Stimulated activated CD4-positive, alpha-beta T cell treated with anti-CD3 and anti-CD28 coated beads, Interleukin-1b, Interleukin-23, amount 100 ng/mL, for 1 hour (primary cell): ENCODE measurements at places on chromosomes 7 and 10.

DNA sequence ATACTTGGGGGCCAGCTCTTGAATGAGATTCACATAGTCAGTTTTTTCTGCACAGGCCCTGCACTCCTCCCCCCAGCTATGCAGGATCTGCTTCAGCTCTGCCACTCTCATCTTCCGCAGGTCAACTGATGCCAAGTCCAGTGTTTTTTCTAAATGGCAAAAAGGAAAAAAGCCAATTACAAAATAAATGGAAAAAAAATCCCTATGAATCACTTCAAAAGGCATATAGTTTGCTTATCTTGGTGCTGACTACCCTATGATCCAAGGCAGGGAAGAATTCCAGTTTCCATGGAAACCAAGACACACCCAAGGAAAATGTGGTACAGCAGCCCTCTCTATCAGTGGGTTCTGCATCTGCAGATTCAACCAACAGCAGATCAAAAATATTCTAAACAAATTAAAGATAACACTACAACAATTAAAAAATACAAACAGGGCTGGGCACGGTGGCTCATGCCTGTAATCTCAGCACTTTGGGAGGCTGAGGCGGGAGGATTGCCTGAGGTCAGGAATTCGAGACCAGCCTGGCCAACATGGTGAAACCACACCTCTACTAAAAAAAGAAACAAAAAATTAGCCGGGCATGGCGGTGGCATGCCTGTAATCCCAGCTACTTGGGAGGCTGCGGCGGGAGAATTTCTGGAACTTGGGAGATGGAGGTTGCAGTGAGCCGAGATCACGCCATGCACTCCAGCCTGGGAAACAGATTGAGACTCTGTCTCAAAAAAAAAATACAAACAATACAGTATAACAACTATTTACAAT lies 17.6 kb downstream of the CDNF start:
- DNase-seq: no peak

- DNase-seq: no peak
These were observed 171.0 kb downstream of the TRIL start for GRCh38 chr7:28787106-28787505.

- no peak for DNase-seq
These were observed 41.3 kb downstream of the CCDC6 start for GRCh38 chr10:59865101-59865500.

DNA sequence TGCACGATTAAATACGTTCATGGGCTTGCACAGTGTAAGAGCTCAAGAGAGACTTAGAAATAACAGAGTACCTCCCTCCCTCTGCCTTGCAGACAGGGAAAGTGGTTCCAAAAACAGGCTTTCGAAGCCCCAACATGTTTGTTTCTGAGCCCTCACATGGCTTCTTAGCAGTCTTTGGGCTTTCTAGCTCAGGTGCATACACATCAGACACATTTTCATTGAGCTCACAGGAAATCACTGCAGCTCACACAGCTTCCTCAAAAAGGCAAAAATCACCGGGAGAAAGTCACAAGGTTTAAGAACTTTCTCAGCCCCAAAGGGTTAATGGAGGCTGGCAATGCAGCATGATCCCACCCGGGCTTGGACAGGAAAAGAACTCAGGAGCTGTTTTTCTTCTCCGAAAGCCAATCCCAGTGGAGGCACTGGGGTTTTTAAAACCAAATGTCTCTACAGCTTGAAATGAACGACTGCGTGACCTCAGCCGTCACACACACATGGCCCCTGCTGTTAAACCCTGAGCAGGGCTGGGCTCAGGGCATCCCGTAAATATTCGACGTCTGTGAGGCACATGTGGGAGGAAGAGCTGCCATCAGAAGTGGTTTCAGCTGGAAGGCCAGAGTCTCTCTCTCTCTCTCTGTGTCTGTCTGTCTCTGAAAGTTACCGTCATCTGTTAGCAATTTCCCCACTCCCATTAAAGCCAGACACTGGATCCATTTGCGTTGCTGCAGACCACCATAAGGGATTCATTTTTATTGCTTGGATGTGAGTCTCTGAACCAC lies 69.7 kb downstream of the CALML3 start:
- DNase-seq: no peak

GRCh38 chr10:3136763-3137611 lies 35.6 kb downstream of the PITRM1 start:
- no peak for DNase-seq

GRCh38 chr7:80182630-80183276 lies 48.1 kb downstream of the GNAI1 start:
- no peak for DNase-seq
